ENCODE measurements at places on chromosomes 7 and 10. TPM values are rescaled to one million over a fixed set of nuclear protein-coding genes. Genes with fewer than 3 reads are reported as not detected.

The FKBP6 gene
- not detected for total RNA-seq

The SPDYE8 gene
- not detected for total RNA-seq

The UCMA gene
- not detected for total RNA-seq

The CYP26C1 gene
- total RNA-seq, result 0.43 TPM

The RBM17 gene
- 48.2 TPM for total RNA-seq

- DNase-seq, result no peak
Observed at GRCh38 chr7:104951546-104951945, 62.5 kb upstream of the KMT2E start.

DNA sequence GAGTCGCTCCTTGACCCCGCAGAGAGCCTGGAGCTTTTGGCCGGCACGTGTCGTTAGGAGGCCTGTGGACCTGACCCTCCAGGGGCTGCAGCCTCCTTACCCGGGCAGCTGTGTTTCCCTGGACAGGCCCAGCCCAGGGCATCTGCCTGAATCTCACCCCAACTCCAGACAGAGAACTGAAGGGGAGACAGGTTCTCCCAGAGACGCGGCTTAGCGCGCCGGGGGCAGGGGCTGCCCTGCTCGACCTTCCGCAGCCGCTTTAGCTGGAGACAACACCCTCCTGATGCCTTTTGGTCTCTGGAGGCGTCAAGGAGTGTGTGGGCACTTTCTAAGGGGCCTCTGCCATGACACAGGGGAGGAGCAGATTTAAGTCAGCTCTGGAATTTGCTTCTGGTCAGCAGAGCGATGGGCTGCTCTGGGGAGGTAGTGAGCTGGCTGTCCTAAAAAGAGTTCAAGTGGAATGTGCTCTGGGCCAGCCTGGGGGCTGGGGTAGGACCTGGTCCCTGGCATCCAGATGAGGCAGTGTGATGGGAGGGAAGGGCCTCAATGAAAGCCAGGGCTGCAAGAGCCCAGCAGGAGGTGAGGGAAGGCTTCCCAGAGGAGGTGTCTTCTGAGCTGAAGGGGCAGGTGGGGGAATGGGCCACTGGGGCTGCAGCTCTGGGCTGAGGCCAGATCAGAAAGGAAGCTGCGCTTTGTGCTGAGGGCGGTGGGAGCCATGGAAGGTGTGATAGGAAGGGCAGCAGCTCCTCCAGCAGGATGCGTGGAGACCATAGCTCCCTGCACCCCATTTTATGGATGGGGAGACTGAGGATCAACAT is 5.8 kb downstream of the GRIFIN start:
- no peak for DNase-seq

DNA sequence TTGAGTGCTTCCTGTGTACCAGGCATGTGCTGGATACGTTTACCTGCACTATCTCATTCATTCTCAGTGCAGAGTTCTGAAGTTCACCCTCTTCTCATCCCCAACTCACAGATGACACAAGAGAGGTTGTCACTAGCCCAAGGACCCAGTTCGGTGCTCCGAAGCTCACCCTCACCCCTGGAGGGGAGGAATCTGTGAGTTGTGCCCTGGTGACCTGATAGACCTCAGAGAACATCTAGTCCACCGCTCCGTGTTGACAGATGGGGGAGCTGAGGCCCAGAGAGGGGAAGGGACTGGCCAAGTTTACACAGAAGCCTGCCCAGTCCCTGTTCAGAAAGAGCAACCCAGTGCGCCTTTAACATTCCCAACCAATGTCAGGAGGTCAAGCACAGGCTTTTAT is 44.8 kb upstream of the EMX2 start:
- no peak for DNase-seq

GRCh38 chr7:113840954-113841353 is 77.9 kb downstream of the PPP1R3A start:
- DNase-seq, result no peak

DNA sequence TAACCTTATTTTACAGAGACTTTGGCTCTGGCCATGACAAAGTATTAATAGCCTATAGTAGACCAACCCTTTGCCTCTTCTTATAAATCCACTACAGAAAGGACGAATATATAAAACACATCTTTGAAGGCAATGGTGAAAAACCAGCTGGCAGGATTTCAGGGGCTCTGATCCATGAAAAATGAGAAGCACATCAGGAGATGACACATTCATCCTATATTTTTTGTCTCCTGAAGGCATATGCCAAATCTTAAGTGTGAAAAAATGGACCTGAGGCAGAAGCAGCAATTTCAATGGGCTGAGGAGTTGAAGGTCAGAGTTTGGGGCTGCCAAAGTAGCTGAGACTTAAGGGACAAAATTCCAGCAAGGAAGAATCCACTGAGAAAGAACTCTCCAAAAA is 14.4 kb downstream of the RNF216 start:
- no peak for DNase-seq

GRCh38 chr7:143485500-143485899 is 7.8 kb downstream of the TAS2R41 start:
- no peak for DNase-seq

DNA sequence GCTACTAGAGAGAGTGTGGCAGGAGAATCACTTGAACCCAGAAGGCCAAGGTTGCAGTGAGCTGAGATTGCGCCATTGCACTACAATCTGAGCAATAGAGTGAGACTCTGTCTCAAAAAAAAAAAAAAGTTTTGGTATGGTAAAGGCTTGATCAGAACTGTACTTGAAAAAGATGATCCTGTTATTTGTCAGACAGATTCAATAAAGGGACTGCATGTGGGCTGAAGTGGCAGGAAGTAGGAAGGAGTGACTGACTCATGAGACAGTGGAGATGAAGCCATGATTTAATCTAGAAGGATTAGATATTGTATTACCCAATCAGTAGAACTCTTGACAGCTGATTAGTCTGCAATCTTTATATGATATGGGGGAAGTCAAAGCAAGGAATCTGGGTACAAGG is 2.7 kb upstream of the TMEM254 start:
- no peak for DNase-seq

DNA sequence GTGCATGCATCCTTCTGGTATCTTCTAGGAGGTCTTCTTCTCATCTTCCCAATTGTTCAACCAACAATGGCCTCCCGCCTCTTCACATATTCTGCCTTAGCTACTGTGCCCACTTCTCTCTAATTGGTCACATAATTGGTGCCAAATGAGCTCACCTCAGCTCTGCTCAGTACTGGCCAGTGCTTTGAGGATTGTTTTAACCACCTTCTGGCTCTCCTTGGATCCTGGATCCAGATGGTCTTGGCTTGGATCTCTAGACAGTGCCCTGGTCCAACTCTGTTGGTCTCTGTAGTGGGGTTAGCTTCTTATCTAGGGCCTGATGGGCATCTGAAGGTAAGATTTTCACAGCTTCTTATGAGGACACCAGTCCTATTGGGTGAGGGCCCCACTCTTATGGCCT is 820.8 kb downstream of the TYW1 start:
- DNase-seq, result no peak

DNA sequence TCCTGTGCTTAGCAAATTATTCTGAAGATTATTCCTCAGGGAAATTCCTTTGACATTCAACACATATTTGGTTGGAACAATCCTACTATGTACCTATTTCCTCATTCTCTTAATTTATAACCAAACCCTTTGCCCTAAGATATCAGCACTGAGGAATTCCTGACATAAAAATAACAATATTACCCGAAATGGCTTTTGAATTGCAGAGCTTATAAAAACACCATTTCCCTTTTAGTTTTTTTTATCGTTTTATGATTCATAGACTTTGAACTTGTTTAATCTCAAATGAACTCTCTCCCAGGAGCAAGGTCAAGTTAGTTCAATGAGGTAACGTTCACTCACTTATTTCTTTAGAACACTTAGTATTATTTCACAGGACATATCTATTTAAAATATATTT is 7.7 kb upstream of the ABCB1 start:
- no peak for DNase-seq

DNA sequence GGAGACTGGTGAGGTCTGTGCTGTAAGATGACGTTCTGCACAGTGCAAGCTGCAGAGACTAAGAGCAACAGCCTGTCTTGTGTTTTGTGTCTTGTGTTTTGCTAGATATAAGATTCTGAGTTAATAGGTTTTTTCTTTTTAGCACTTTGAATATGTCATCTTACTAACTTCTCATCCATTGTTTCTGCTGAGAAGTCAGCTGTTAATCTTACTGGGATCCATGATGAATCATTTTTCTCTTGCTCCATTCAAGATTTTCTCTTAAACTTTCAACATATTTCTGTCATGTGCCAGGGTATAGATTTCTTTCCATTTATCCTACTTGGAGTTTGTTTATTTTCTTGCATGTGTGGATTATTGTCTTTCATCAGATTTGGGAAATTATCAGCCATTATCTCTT is 290.3 kb downstream of the CELF2 start:
- no peak for DNase-seq

GRCh38 chr10:24900888-24901685 is 51.3 kb downstream of the PRTFDC1 start:
- no peak for DNase-seq

GRCh38 chr10:9613338-9614075 is 1404.2 kb upstream of the CELF2 start:
- DNase-seq, result no peak

GRCh38 chr7:99605527-99605926 is 7.5 kb downstream of the TMEM225B start:
- DNase-seq, result no peak

GRCh38 chr7:106312906-106313305 is 28.1 kb upstream of the NAMPT start:
- no peak for DNase-seq

All from epithelial cell of proximal tubule (primary cell).